AG04449 (cell line): ENCODE measurements at places on chromosomes 2 and 18.

- no peak for DNase-seq
These were observed 109.9 kb downstream of the LYPD6B start for GRCh38 chr2:149148194-149149006.

GRCh38 chr2:164777847-164778461, 63.7 kb downstream of the COBLL1 start:
- DNase-seq, result no peak

- DNase-seq, result no peak
These were observed 269.4 kb upstream of the LRRTM1 start for GRCh38 chr2:80573950-80574349.

DNA sequence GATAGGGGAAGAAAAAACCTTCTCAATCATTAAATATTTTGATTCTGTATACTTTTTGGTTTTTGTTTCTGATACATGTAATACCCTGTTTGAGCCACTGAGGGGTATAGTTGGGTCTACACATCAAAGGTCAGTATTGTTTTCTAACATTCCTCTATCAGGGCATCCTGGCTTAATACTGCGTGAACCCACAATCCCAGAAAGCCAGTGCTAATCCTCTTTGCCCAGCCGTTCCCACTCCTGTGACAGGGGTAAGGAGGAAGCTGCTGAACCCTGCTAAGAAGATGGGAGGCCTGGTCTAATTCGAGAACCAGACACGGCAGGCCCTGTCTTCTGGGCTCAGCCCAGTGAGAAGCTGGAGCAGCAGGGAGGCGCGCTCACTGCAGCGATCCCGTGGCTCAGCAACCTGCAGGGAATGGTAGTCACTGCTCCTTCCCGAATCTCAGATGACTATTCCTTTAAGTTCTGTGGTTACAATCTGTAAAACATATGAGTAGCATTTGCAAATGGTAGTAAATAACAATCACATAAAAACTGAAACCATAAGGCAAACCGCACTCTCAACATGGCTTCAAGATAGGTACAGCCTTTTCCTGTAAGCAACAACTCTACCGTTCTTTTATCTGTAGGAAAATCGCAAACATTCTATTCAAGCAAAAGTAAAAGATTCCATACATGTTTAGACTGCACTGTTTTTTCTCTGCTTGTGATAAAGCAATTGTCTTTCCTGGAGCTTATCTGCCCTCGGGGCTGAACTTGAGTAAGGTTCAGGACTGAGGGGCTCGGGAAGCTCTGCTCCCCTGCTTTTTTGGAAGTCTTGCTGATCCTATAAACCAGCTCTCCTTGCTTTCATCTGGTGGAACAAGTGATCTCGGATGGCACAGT, 87.0 kb downstream of the EPB41L3 start:
- no peak for DNase-seq

DNA sequence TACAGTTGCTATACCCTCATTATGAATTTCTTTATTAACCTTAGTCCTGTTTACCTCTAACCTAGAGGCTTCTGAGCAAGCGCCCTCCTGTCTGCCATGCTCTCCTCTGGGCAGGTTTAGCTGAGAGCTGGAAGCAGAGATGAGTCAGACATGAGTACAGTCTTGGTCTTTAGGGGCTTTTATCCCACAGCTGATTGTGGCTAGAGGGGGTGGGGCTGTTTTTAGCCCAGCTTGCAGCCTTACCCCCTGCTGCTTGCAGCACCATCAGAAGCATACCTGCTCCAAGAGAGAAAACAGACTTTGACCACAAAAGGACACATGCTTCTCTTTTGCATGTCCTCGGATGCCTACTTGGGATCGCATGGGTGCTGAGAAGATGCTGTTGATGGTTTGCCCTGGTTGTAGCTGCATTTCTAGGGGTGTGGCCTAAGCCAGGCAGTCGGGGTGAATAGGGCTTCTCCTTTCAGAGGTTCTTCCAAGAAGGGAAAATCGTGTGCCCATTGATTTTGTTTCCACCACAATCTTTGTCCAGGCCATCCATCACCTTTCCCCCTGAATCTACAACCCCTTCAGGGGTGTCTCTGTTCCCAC, 115.0 kb upstream of the LGALSL start:
- no peak for DNase-seq

DNA sequence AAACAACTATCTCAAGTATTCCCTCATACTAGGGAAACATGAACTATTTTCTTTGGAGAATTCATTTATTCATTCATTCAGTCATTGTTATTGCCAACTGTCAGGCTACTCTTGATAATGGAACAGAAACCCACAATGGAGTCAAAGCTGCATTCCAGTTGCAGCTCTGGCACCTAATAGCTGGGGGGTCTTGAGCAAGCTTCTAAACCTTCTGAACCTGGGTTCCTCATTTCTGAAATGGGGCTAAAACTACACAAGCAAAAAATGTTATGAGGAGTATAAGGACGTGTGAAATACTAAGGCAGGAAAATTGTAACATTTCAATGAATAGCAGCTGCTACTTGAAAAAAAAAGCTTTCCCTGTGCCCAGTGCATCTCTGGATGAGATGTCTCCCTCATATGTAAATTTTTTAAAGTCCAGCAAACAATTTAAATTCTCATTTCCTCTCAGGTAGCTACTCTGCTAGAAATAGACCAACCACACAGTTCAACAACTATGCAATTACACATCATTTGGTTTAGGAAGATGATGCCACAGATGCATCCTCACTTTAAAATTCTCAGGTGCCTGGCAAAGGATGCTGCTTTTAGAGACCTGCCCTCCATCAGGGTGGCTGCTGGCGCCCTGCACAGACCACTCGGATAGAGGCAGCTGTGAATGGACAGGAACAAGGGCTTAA, 38.5 kb downstream of the SPRED2 start:
- no peak for DNase-seq

DNA sequence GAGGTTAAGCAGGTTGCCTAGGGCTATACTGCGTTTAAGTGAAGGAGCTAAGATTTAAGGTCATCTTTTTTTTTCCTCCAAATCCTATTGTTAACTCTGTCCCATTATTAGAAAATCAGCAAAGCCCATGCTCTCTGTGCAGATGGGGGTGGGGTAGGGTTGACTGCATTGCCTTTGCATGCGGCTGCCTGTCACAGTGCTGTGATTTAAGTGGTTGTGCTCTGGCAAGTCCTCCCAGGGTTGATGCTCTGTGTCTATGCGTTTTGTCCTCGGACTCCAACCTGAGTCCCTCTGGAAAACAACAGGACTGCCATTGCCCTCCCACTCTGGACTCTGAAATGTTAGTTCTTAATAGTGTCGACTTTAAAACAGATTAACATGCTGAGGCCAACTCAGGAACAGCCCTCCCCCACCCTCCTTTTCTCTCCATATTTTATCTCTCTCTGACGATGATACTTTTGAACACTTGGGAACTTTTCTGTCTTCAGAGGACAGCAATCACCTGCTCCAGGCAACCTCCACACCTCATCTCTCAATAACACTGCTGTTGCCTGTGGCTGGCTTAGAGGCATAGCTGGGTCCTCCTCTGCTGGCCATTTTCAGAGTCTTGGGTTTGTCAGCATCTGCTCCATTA, 5.8 kb downstream of the FHOD3 start:
- DNase-seq, result no peak

GRCh38 chr2:14492920-14493503, 139.5 kb upstream of the LRATD1 start:
- peak; percentile 67 for DNase-seq

DNA sequence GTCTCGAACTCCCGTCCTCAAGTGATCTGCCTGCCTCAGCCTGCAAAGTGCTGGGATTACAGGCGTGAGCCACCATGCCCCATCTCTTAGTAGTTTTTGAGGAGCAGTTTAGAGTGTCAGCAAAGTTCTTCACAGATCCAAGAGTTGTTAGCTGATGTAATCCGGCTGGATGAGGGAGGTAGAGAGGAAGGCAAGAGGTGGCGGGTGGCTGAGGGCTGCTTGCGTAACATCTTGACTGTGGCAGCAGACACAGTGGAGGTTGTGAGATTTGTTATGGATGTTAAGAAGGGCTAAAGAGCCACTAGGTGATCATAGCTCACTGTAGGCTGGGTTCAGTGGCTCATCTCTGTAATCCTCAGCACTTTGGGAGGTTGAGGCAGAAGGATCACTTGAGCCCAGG, 19.5 kb upstream of the FAM136A start:
- DNase-seq, result no peak

- no peak for DNase-seq
These were observed 99.5 kb downstream of the RNF144A start for GRCh38 chr2:7016601-7017211.

DNA sequence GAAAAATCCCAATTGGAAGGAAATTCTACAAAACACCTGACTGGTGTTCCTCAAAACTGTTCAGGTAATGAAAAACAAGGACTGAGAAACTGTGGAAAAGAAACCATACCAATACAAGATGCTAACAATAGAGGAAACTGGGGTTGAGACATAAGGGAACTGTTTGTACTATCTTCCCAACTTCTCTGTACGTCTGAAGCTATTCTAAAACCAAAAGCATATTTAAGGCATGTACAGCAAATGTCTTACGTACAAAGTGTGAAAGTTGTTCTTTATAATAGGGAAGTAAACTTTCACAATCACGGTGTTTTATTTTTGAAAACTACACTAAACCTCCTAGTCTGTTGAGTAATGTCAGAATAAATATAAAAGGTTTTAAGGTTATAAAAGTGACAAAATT, 776.1 kb upstream of the RAB6C start:
- no peak for DNase-seq

- DNase-seq, result no peak
These were observed 137.3 kb downstream of the ZNF516 start for GRCh38 chr18:76357585-76358260.

GRCh38 chr2:28951910-28952835, 28.9 kb upstream of the TOGARAM2 start:
- no peak for DNase-seq

DNA sequence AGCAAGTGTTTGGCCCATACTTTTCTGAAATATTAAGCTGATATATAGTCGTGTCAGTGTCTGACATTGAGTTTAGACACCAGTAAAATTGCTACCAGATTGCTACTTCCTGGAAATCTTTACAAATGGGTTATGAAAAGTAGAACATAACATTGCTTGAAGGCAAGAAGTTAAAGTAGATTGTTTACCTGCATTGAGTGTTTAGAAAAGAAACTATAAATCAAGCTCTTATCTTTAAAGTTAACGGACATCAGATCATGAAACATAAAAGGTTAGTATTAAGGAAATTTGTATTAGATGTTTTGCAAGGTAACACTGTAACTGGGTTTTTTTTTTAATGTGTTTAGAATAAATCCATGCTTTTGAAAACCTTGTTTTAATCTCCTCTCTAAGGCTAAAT, 4.8 kb upstream of the YES1 start:
- no peak for DNase-seq

DNA sequence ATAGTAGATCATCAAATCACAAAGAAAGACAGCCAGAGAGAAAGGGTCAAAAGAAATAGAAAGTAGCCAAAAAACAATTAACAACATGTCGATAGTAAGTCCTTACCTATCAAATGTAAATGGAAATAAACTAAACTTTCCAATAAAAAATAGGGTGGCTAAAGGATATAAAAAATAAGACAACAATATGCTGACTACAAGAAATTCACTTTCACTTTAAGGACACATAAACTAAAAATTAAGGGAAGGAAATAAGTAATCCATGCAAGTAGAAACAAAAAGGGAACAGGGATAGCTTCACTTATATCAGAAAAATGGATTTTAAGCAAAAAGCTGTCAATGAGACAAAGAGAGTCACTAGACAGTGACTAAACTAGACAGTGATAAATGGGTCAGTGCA, 903.9 kb upstream of the ZEB2 start:
- no peak for DNase-seq

DNA sequence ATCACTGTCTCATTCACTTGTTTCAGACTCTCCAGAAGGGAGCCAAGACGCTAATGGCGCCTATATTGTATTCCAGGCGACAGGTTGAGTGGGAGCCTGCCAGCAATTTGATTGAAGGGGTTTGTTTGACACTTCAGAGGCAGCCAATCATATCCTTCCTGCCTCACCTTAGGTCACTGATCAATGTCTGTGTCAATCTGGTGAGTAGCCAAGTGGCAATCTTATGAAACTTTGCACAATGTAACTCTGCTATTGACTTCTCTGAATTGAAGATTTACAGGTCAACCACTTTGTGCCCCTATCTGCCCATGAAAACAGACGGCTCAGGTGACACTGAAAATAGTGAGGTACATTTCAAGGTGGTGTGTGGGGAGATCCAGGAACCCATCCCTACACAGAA, 32.7 kb upstream of the RPE start:
- DNase-seq, result no peak

DNA sequence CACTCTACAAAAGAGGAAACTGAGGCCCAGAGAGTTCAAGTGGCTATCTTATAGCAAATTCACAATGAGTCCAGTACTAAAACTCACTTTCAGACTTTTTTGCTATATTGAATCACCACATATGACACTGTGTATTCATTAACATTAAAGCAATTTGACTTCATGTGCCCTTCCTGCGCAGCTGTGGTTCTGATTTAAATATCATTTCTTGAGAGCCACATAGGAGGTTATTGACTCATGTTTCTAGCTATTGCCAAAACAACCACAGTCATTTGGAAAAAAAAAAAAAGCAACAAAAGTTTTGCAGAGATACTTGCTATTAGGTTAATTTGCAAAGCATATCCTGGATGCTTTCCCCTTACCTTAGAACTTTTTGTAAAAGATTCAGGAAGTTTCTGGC, 341.2 kb downstream of the PIK3C3 start:
- DNase-seq, result no peak

- DNase-seq, result no peak
These were observed 15.6 kb downstream of the APLF start for GRCh38 chr2:68483011-68483410.

DNA sequence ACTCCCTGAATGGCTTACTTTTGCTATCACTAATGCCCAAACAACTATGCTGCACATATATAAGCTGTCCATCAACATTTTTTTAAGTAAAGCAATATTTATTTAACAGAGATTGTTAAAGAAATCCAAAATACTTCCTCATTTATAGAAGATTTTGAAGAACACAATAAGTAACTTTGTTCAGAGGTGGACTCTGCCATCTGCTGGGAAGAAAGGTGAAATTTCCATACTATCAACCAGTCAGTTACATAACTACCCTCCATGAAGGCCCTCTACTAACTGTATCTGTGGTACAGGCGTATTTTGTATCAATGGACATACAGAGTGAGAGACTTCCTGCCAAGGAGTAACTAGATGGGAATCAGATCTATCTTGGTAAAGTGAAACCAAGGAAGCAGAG, 106.0 kb downstream of the DTNB start:
- no peak for DNase-seq

GRCh38 chr2:189115126-189115525, 64.4 kb downstream of the COL5A2 start:
- DNase-seq, result no peak

GRCh38 chr18:47054369-47054768, 18.9 kb upstream of the ELOA2 start:
- DNase-seq, result no peak

GRCh38 chr2:74576863-74577229, 22.3 kb downstream of the DOK1 start:
- no peak for DNase-seq

GRCh38 chr2:45180779-45181178, 171.5 kb upstream of the SIX2 start:
- no peak for DNase-seq
